ENCODE measurements at places on chromosomes 11 and 22. TPM values are rescaled to one million over a fixed set of nuclear protein-coding genes. Genes with fewer than 3 reads are reported as not detected.

The NEAT1 gene
- 525 TPM for total RNA-seq

The IFITM10 gene
- 1.3 TPM for total RNA-seq

The SAA4 gene
- not detected for total RNA-seq

The AIFM3 gene
- 0.66 TPM for total RNA-seq

The GAB4 gene
- total RNA-seq: not detected

The ELF5 gene
- not detected for total RNA-seq

The NXPE4 gene
- not detected for total RNA-seq

The KCNJ11 gene
- total RNA-seq: 0.99 TPM

The DBX1 gene
- not detected for total RNA-seq

The SOX6 gene
- not detected for total RNA-seq
